HL-60 (cell line): ENCODE measurements at places on chromosomes 1 and 21.

DNA sequence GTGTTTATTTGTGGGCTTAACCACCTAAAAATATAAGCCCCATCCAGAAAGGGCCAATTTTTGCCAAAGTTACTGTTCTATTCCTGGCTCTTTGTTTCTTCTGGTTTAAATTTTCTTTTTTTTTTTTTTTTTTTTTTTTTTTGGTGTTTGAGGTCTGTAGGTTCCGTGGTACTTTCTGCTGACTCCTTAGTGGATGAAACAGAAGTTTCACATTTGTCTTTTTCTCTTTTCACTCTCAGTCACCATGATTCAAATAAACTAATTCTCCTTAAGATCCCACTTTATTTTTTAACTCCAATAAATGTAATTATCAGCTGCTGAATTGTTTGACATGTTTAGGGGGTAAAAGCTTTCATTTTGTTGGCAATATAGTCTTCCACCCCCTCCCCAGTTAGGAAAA, 322.3 kb downstream of the CHRM3 start:
- no peak for DNase-seq

- DNase-seq, result no peak
Observed at GRCh38 chr1:116581323-116581885, 10.6 kb upstream of the CD58 start.

DNA sequence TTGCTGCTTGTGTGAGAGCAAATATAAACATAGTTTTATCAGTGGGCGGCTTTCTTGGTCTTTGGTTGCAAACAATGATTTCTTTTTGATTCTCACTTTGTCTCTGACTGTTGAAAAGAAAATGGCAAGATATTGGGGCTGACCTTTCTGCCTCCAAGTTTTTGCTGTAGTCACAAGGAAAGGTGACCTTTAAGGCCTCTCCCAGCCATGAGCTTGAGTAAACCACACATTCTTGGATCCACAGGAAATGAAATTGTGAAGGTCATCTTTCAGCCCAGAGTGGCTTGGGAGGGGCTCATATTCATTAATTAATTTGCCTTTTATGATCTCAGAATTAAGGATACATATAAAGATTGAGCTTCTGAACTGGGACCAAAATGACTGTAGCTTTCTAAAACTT, 241.6 kb downstream of the BACH1 start:
- no peak for DNase-seq

DNA sequence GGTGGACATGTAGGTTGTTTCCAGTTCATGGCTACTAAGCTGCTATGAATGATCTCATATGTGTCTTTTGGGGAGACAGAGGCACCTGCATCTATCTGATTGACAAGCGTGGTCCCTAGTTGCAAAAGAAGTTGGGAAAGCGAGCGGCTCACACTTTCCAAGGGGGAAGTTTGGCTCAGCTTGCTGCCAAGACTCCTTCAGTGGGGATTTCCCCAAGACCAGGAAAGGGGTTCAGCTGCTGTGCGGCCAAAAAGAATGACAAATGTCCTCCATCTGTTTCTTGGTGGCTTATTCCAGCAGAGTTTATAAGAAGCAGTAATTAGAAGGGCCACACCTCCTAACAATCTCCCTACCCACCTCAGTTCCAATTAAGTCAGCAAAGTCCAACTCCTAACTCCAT, 128.5 kb upstream of the GALNT2 start:
- DNase-seq, result no peak

DNA sequence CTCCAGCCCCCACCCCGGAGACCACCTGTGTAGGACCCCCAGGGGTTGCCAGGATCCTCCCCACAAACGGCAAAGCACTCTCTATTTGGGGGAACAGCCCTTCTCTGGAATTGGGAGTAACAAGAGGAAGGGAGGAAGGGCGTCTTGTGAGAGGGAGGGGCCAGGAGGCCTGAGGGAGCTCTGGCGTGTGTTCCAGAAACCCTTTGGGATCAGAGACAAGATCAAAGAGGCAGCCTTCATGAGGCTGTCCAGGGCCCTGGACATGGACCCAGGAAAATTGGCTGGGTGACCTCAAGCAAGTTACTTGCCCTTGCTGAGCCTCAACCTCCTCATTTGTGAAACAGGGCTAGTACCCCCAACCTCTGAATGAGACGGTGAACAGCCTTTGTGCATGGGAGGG, 18.1 kb upstream of the ECE1 start:
- DNase-seq, result no peak

- no peak for DNase-seq
Observed at GRCh38 chr1:244712669-244713068, 59.7 kb downstream of the DESI2 start.

- peak; percentile 45 for DNase-seq
Observed at GRCh38 chr1:89351597-89352311, 12.1 kb upstream of the GBP6 start.

DNA sequence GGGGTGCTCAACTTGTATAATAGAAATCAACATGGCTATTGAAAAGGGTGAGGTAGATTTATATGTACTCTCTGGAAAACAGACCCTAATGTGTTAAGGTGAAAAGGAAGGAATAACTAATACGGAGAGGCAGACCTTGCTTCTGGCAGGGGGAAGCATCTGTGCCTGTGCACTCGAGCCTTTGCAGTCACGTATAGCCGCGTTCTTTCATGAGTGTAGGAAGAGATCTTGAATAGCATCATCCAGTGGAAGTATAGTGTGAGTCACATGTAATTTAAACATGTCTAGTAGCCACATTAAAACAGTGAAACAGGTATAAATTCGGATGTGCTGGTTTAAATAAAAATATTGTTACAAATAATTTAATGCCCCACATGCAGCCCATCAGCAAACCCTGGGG, 3.0 kb downstream of the A3GALT2 start:
- DNase-seq, result no peak

DNA sequence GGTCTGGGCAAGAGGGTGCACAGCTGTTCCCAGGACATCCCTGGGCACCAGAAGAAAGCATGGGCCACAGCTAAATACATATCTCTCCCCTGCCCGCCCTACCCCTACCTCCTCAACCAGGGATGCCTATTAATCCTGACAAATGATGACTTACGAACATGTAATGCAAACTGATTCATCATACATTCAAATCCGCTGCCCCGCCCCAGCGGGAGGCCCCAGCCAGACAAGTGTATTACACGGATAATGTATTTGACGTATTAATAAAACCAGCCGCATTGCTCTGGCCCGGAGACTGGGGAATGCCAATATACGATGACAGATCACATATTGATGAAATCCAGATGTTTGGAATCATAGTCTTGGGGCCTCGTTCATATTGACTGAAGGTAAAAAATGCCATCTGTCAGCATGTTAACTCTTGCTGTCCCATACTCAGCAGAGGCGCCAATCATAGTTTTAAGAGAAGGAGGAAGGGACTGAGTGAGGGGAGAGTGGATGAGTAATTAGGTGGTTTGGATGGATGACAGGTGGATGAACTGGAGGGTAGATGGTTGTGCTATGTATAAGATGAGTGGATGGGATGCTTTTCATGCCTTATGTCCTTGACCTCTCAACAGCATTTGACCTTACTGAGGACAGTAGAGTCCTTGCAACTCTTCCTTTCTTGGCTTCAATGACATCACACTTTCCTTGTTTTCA, 68.2 kb downstream of the TMEM53 start:
- DNase-seq, result no peak
